ENCODE measurements at places on chromosomes 6 and 20.

GRCh38 chr6:140912686-140913085 lies 1220.0 kb upstream of the GJE1 start:
- no peak for DNase-seq

- DNase-seq = no peak
Observed at GRCh38 chr6:67884442-67884841, 750.6 kb upstream of the ADGRB3 start.

DNA sequence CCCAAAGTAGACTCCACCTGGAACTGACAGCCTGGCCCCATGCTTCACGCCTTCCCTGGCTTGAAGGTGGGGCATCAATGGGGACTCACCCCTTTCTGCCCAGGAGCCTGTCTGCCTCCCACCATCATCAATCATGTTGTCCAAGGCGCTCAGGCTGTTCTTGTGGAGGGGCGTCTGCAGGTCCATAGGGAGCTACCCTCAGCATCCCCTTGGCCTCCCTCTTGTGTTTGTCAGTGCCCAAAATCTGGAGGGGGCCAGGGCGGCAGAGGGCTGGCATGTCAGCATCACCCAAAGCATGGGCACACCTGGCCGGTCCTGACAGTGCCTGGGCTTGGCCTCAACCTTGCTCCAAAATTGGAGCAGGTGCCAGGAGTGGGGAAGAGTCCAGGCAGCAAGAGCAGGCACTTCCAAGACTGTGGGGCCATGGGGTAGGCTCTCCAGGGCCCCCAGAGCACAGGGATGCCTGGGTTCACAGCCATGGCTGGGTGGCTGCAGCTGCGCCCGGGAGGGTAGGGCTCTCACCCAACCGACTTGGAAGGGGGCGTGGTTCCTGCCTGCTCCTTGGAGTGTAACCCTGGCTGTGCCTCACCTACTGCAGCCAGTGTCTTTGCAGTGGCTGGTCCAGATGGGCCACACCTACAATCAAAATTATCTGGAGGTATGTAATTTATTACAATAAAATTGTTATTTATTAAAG lies 903.4 kb downstream of the EYS start:
- DNase-seq = no peak

DNA sequence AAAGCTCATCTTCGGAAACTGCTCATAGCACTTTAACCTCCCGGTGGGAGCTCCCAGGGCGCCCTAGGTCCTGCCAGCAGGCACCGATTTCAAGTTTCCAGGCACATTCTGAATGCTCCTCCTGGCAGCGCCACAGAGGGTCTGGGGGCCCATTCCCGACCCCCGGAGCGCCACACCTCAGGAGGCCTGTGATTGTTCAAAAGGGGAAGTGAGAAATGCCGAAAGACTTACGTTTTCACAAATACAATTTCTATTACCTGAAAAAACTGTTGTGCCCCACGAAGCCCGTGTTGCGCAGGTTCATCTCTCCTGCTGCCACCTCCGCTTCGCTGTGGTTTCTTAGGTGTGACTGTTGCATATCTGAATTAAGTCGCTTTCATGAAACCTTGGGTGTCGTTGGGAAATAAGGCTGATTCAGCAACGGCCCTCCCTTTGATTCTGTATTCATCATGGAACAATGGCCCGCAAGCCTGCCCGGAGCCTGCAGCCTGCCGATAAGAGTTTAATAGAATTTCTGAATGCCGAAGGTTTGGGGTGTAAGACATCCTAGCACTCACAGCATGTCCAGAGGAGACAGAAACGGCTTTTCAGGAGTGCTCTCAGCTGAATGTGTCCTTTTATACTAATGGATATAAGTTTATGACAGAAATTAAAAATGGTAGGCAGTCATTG lies 1.9 kb upstream of the MYT1 start:
- DNase-seq = no peak

DNA sequence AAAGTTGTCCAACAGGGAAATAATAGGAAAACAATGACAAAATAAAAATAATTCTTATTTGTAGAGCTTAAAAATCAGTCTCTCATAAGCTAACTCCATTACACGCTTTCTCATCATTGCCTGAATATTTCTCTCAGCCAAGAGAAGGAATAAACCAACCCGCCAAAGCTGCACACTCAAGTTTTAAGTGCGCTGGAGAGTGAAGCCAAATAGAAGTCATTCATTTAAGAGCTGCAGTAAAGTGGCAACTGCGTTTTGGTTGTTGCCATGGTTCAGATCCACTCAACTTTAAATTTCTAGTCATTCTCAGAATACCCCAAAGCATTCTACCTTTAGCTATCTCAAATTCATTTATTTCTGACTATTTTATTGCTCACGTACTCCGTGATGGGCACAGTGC lies 230.7 kb downstream of the CBLN4 start:
- DNase-seq = no peak

DNA sequence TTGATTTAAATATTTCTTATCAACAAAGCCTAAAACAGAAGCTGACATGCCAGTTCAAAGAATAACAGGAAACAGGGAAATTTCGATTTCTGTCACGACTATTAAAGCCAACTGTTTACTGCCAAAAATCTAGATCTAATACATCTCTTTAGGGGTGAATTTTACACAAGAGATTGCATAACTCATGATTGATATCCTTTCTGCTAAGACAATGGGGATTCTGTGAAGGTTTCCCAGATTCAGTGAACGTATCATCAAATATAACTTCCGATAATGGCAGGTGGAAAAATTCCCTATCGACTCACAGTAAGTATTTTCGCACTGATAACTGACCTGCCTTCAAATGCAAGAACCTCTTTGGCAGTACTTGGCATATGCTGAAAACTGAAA lies 42.9 kb downstream of the NHSL1 start:
- no peak for DNase-seq

DNA sequence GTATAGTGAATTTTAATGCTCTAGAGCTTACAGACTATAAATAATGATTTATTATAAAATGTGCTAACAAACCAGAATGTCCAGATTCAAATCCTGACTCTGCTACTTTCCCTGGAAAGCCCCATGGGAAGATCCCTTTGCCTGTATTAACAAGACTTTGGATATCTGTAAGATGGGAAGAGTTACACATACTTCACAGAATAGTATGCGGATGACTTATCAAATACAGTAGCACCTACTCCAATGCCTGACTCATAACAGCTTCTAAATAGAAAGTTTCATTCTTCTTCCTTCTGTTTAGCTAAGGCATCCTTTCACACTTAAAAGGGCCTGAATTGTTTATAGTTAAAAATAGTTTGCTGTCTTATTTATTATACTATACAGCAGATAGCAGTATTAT lies 166.3 kb downstream of the KCNQ5 start:
- DNase-seq = no peak

DNA sequence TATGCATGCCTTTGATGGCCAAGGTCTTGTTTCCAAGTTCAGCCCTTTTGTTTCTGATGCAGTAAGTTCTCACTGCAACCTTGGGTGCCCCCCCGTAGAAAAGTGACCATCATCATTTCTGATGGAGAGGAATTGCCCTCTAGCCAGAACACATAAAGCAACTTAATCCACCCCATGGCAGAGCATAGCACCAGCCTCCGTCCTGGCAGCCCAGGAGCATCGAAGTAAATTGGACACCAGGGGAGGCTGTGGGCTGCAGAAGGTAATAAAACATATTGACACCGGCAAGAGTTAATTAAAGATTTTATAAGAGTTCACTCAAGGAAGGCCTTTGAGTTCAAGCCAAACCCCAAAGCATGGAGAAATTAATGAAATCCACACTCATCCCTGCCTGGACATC lies 39.2 kb upstream of the CST7 start:
- no peak for DNase-seq

- DNase-seq = no peak
Observed at GRCh38 chr6:169241688-169242350, 11.8 kb downstream of the THBS2 start.

- no peak for DNase-seq
Observed at GRCh38 chr20:48426630-48427029, 401.2 kb downstream of the PREX1 start.

DNA sequence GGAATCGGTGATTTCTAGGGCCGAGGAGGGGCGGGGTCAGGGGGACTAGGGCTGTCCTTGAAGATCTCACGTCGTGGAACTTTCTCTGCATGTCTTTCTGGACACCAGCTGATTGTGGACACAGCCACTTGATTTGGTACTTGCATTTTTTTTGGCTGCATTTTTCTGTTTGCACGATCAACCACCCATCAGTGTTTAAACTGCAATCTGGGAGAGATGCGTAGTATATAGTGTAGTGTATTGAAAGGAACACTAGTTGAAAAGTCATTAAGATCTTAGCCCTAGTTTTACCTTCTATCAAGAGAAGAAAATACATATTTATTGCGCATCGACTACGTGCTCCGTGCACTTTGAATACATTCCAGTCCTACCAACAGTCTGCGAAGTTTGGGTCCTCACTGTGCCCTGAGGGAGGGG lies 657 bp downstream of the NT5DC1 start:
- DNase-seq = no peak

GRCh38 chr20:36062799-36063198 lies 91.7 kb upstream of the EPB41L1 start:
- DNase-seq = no peak

DNA sequence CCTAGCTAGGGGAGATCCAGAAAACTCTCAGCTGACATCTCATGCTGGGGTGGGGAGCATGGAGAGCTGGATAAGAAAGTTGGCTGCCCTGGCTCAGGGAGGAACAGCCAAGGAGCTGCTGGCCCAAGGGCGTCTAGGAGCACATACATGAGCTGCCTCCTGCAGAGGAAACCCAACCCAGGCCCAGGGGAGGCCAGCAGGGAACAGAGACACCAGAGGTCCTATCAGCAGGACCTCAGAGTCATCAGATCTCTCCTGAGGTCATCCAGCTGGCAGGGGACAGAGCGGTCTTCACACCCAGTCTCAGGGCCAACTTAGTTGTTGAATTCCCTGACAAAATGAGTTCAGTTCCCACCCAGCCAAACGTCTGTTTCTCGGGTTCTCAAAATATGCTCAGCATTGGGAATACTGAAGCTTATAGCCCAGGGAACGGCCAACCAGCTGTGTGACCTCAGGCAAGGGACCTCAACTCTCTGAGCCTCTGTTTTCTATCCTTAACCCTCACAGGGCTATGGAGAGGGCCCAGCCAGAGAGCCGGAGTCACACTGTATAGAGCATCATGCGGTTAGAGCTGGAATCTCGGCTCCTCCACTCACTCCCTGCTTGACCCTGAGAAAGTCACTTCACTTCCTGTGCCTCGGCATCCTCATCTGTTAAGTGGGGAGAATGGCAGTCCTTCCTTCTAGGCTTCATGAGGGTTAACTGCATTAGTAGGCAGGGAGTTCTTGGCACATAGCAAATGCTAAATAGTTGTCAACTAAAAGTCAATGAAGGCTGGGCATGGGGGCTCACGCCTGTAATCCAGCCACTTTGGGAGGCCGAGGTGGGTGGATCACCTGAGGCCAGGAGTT lies 13.8 kb downstream of the ADA start:
- DNase-seq = no peak

- DNase-seq = no peak
Observed at GRCh38 chr20:14566505-14566904, 229.1 kb upstream of the FLRT3 start.

- no peak for DNase-seq
Observed at GRCh38 chr6:26366504-26366903, 1.5 kb downstream of the BTN3A2 start.

DNA sequence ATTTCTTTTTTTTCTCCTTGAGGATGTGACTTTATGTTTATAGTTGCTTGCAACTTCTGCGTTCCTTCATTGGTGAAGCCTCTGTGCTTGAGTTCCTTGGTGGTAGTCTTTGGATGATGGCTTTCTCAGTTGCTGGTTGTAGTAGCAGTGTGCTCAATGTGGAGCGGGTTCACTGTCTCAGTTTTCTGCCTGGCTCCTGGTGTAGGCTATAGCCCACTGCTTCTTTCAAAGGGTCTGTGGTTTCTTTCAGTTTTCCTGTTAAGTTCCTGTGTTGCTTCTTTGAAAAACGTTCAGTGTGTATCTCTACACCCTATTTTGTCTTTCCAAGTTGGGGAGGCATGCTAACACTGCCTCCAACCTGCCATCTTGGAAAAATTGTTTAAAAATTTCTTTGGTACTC lies 33.9 kb upstream of the ZBTB24 start:
- no peak for DNase-seq

GRCh38 chr6:39314273-39314795 lies at the start of gene KCNK17:
Gene KCNK17, minus strand, starts transcription at chr6:39314419. Its CDS starts 99 bp downstream, at chr6:39314320.
- no peak for DNase-seq

DNA sequence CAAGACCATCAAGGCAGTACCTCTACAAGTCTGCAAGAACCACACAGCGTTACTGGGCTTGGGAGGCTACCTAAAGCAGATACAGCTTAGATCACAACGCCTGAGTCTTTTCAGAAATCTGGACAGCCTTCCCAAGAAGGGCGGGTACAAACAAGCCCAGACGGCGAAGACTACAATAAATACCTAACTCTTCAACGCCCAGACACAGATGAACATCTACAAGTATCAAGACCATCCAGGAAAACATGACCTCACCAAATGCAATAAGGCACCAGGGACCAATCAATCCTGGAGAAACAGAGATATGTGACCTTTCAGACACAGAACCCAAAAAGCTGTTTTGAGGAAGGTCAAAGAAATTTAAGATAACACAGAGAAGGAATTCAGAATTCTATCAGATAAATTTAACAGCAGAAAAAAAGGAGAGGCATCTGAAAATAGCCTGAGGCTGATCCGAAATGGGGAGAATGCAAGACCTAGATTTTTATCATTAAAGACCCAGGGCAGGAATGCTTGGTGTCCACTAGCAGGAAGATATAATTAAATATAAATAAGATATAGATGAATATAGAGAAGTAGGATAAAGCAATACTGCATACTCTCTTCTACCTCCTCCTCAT lies 131.7 kb upstream of the COL21A1 start:
- DNase-seq = no peak

GRCh38 chr6:125198398-125198937 lies 44.9 kb downstream of the TPD52L1 start:
- no peak for DNase-seq

DNA sequence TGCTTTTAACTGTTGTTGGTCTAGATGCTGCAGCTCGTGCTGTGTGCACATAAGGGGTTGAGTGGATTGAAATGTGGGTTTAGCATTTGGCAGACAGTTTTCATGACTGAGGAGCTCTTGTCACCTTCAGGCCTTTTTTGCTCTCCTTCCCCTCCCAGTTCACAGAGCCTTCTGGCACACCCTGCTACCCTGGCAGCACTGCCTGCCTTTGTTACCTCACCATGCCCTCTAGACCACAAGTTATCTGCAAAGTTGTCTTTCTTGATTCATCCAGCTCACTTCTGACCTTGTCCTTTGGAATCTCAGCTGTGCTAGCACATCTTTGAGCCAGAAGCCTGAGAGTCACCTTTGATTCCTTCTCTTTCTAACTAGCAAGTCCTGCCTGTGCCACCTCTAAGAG lies 348.9 kb upstream of the ZFP64 start:
- DNase-seq = no peak
